Karpas-422 (cell line): ENCODE measurements at places on chromosomes 3 and 15. TPM values are rescaled to one million over a fixed set of nuclear protein-coding genes. Genes with fewer than 3 reads are reported as not detected.

KIF7 gene
- total RNA-seq = not detected in 2 replicates

EFHB gene
- total RNA-seq = 7.3 TPM in 1 of 2 replicates, not detected in the other

IGSF10 gene
- total RNA-seq = 0.07 TPM in 1 of 2 replicates, not detected in the other

HTR3E gene
- not detected in 2 replicates for total RNA-seq

NR2E3 gene
- total RNA-seq = not detected in 2 replicates

DYNC1LI1 gene
- 26.6 and 36.9 TPM in 2 replicates for total RNA-seq

GOLGA6A gene
- not detected in 2 replicates for total RNA-seq

GOLGA8T gene
- not detected in 2 replicates for total RNA-seq

RAD51 gene
- 8.6 and 11.4 TPM in 2 replicates for total RNA-seq
